Stimulated activated CD4-positive, alpha-beta T cell treated with anti-CD3 and anti-CD28 coated beads, TNF-alpha, amount 100 ng/mL, for 1 hour (primary cell): ENCODE measurements at places on chromosomes 13 and 19.

DNA sequence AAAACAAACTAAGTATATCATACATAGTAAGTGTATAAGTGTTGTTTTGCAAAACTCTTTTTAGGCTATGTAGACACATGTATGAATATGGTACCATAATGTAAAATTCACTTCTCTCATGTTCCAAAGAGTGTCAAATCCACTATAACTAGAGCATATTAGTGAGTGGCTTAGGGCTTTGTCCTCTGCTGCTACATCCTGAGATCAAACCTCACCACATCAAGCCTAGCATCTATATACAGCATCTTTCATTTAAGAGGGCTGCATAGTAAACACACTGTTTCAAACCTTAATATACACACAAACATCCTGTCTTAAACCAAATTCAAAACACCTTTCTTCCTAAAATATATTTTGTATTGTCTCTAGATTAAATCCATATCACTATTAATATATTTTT, 38.7 kb downstream of the ELF1 start:
- no peak for DNase-seq

- DNase-seq = no peak
These were observed 35.1 kb downstream of the MTMR6 start for GRCh38 chr13:25252225-25252624.

GRCh38 chr19:46975925-46976782, 43.5 kb upstream of the NPAS1 start:
- DNase-seq = no peak

DNA sequence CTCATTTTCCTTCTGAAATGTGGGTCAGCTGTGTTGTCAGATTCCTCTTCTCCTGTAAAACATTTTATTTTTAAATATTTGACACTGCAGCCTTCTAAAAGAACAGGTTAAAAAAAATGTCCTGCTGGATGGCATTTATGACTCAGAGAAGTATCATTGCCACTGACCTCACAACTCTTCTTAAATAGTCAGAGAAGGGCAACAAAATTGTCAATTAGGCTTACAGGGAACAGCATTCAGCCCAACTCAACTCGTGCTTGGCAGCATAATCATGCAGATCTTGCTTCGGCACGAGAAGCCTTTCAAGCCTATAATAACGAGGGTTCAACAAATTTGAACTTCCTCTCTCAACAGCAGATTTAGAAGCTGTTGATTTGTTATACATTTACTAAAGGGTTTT, 296.7 kb upstream of the DACH1 start:
- DNase-seq = no peak

DNA sequence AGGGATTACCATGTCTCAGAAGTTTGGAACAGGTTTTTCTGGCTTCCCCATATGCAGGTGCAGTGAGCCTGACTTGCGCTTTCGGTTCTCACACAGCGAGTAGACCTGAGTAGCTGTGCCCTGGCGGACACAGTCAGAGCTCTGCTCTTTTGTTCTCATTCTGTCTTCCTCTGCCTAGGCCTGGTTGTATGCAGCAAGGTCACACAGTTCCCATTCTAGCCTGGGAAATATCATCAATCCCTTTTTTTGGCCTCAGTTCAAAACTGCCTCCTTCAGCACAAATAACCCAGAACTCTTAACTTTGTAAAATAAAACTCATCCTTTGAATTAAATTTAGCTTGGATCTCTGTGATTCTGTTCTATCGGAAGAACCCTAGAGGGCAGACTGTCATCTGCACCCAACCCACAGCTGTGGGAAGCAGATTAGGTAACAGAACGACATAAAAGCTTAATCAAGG, 10.2 kb downstream of the OXGR1 start:
- DNase-seq = no peak

- DNase-seq = no peak
These were observed 15.0 kb downstream of the NFIX start for GRCh38 chr19:13010038-13010991.

GRCh38 chr13:97011446-97012131, 17.3 kb upstream of the OXGR1 start:
- DNase-seq = no peak

GRCh38 chr13:38763446-38764381, 76.8 kb downstream of the FREM2 start:
- no peak for DNase-seq

GRCh38 chr13:99178636-99179035, 22.0 kb upstream of the UBAC2 start:
- DNase-seq = no peak

DNA sequence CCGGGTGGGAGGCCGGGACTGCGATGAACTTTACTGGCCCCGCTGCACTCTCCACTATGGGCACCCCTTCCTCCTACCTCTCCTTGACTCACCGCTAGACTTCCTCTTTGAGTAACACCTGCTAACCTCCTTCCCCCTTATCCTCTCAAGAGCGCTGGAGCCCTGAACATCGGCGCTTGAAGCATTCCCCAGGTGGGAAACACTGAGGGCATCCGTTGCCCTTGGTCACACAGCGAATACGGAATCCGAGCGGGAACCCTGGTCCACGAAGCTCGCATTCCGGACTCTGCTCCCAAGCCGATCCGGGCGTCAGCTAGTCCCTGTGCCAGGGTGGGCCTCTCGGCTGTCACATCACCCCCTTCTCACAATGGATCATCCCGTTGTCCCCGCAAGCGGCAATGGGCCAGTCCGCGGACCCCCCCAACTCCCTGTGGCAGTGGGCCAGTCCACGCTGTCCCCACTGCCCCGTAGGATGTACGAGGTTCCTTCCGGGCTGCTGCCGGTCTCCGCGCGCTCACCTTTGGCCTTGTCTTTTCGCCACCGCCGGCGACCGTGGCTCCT, 4.2 kb downstream of the LIPE start:
- DNase-seq = peak; percentile 42

GRCh38 chr19:50728084-50728737, 5.0 kb downstream of the CLEC11A start:
- DNase-seq = peak; percentile 17

GRCh38 chr19:50464348-50464747, 12.0 kb upstream of the EMC10 start:
- DNase-seq = no peak

GRCh38 chr19:58450856-58451357, 515 bp upstream of the ZNF324B start:
- DNase-seq = no peak

- DNase-seq = no peak
These were observed 37.4 kb upstream of the GAS6 start for GRCh38 chr13:113901231-113901630.

DNA sequence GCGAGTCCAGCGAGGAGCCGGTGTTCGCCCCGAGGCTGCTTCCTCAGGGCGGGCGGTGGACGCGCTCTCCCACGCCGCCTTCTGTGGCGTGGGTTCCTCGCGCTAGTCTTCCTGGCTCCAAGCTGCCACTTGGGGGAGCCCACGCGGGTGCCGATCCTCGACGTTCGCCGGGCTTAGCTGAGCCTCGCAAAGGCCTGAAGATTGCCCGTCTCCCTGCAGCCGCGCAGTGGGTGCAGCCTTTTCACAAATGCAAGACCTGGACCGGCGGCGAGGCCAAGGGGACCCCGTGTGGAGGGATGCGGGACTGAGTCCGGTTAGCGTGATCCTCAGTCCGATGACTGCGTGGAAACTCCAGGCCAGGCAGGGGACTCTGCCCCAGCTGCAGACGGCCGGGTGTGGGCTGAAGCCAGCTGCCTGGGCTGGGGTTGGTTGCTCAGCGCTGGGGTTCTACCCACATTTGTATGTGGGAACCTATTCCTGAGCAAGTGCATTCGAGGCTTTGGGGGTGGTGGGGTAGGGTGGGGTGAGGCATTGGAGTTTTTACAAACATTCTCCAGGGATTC, 16.6 kb upstream of the LRP3 start:
- DNase-seq = peak; percentile 56

GRCh38 chr19:2775556-2776430, 7.3 kb downstream of the SGTA start:
- peak; percentile 45 for DNase-seq

DNA sequence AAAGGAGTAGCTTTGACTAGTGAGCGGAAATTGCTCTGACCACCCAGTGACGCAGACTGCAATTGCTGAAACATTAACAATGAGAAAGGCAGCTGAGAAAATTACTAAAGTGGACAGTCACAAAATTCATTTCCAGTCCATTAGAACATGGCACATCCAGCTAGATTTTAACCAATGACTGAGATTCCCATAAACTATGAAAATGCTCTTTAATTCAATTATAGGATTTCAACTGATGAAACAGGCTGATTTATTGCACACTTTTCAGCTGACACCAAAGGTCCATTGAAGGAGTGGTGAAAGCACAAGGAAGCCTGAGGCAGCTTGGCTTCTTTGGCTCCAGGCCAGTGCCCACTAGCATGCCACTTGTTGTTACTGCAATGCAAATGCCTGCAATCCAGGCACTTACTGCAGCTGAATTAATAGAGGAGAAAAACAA, 933.4 kb downstream of the SLITRK6 start:
- no peak for DNase-seq

DNA sequence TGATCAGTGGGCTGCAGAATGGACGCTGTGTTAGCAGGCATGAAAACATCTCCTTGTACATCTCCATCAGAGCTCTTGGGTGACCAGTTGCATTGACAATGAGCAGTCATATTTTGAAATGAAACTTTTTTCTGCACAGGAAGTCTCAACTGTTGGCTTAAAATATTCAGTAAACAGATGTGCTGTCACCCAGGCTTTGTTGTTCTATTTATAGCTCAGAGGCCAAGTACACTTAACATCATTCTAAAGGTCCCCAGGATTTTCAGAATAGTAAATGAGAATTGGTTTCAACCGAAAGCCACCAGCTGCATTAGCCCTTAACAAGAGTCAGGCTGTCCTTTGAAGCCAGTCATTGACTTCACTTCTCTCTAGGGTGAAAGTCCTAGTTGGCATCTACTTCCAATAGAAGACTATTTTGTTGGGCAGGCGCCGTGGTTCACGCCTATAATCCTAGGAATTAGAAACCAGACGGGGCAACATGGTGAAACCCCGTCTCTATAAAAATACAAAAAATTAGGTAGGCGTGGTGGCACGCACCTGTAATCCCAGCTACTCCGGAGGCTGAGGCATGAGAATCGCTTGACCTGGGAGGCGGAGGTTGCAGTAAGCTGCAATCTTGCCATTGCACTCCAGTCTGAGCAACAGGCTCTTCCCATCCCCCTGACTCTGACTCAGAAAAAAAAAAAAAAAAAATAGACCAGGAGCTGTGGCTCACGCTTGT, 7.9 kb upstream of the PDE4A start:
- DNase-seq = no peak

DNA sequence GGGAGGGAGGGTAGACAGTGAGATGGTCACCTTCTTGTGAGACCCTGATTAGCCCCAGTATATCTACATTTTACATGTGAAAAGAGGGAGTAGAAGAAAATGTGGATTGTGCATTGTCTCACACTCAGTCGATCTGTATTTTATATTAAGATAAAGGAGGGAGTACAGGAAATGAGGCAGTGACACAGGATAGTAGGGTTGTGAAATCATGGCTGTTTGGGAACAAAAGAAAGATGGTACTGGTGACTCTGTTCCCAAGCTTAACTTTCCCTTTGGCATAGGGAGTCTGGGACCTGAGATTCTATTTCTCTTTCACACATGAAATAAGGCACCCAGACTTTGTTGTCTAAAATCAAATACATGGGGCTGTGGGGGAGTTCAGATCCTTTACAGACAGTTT, 194.7 kb downstream of the ABCC4 start:
- DNase-seq = no peak

- DNase-seq = no peak
These were observed 3.8 kb upstream of the WDR18 start for GRCh38 chr19:980133-980998.

DNA sequence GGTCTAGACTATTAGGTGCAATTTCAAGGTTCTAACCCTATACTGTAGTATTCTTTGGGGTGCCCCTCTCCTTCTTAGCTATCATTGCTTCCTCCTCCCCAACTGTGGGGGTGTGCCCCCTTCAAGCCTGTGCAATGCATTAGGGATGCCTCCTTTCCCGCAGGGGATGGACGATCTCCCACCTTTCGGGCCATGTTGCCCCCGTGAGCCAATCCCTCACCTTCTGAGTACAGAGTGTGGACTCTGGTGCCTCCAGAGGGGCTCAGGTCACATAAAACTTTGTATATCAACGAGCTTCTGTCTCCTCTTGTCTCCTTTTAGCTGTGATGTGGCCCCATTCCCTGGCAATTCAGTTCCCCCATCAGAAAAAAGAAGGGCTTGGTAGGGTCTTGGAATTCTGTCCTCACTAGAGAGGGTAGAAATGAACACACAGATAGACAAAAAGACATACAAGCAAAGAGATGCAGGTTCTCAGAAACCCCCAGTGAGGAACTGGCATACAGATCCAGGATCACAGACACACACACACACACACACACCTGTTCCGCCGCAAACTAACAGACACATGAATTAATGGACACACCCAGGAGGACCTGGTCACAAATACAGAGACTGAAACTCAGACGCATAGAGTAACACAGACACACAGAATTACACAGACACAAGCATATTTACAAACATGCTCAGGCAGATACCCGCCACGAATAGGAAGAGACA, 2.5 kb upstream of the HNRNPUL1 start:
- DNase-seq = no peak

DNA sequence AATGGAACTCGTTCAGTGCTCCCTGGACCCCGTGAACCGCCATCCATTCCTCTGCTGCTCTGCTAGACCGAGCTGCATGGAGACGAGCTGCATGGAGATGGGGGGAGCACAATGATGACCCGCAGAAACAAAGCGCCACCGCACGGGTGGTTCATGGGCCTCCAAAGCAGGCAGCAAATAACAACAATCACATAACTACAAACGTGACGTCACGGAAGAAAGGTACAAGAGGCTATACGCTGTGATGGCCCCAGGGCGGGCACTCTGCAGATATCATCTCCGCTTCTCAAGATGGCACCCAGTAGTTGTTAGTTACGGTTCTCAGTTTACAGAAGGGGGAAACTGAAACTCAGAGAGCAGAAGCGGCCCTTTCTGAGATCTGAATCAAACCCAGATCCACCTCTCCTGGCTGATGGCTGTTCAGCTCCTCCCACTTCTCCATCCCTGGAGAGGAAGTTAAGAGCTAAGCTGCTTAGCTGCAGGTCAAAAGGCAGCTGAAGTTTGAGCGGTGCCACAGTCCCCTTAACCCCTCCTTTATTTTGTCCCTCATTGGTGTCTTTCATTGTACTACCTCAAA, 1.7 kb downstream of the ATP13A1 start:
- no peak for DNase-seq

- DNase-seq = no peak
These were observed 10.2 kb upstream of the CBLC start for GRCh38 chr19:44767295-44768180.
